ENCODE measurements at places on chromosomes 6 and 20.

DNA sequence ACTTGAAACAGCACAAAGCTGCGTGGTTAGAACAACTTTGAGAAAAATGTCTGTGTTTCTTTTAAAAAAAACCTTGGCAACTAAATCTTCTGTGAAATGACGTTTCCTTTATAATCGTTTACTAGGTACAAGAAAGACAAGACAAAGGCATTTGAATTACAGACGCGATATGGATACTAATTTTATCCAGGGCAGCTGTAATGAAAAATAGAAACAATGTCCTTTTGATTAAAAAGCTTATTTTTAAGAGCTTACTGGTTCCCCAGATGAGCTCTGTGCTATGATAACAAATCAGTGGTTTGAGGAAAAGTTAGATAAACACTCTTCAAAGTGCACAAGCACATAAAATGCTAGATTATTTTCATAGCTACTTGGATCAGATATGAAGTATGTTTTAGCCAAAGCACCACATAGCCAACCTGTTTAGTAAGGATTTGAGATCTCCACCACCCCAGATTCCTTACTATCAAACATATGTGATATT lies 1.6 kb upstream of the SYNCRIP start:
- DNase-seq, result no peak

- DNase-seq, result peak; percentile 73
These were observed 135.1 kb downstream of the ZFP64 start for GRCh38 chr20:52056203-52057062.

DNA sequence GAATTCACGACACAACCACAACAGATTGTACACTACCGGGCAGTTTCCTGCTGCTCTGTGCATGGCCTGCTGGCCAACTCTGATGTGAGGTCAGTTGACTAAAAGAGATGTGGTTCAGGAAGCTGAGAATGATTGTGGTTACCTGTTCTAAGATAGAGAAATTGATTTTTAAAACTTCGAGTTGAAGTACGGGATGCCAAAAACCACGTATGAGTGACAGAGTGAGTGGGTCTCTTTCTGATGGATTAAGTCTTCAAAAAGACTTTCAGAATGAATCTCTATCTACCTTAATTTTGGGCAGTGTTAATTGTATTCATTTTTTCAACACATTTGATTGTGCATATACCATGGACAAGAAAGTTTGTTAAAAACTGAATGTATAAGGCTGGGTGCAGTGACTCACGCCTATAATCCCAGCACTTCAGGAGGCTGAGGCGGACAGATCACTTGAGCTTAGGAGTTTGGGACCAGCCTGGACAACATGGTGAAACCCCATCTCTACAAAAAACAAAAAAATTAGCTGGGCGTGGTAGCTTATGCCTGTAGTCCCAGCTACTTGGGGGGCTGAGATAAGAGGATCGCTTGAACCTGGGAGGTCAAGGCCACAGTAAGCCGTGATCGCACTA lies 121.2 kb downstream of the SGK1 start:
- no peak for DNase-seq

- no peak for DNase-seq
These were observed 24.1 kb downstream of the ZHX3 start for GRCh38 chr20:41293269-41294037.

- DNase-seq, result no peak
These were observed 656.9 kb downstream of the RFPL4B start for GRCh38 chr6:113004054-113004453.

DNA sequence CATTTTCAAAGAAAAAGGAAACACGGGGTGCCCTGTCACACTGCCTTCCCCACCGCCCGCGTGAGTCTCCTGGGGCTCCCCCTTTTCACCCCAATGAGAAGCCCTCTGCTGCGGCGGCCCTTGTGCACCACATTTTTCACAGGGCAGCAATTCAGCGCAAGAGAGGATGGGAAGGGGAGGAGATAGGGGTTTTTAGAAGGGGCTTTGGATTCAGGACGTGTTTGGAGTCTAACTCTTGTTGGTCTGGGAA lies 726 bp upstream of the ARFGEF3 start:
- DNase-seq, result no peak

- DNase-seq, result no peak
These were observed 253.4 kb downstream of the CDH4 start for GRCh38 chr20:61505508-61505907.

DNA sequence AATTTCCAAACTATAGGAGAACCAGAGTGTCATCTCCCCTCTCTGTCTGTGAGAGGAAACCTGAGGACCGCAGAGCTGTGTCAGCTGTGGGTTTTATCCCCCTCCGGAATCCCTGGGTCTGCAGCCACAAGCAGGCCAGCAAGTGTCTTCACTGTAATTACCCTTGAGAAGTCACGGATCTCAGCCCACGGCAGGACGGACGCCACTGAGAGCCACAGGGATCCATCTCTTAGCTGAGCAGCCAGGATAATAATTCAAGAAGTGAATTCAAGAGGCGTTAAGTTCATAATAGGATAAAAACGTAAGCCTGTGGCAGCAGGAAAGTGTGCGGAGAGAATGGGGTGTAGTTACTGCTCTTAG lies 37.0 kb downstream of the DLL1 start:
- no peak for DNase-seq

DNA sequence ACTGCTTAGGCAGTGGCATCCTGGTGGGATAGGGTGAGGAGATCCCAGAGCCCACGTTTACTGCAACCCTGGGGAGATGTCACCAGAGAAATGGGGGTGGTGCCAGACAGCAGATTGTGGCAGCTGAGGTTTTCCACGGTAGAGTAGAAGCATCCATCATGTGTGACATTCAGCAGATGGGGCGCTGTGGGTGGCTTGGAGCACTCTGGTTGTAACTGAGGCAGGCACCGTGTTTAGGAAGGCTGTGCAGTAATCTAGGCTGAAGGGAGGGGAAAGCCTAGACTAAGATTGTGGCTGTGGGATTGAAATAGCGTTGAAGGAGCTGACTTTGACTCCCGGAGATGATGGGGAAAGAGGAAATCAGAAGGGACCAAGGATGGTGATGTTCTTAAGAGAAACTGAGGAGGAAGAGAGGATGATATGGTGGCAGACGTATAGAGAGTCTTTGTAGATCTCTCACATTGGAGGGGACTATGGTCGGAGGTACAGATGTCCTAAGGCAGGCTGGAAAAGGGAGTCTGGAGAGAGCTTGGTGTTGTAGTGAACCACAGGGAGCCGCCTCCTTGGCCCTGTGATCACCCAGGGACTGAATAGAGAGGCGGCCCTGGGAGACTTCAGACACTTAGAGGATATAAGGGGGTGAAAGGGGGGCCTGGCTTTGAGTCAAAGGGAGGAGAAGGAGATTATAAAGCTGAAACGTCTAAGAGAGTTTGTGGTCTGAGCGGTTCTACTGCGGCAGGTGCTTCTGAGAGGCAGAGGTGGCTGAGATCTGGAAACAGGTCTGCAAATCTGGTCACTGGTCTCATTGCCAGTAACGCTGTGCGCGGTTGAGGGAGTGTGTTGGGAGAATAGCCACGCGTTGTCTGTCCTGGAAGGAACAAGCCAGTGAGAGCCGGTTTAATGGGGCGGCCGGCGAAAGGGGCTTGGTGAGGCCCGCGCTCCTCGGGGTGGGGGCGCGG lies 792 bp upstream of the MICA start:
- peak; percentile 31 for DNase-seq

GRCh38 chr6:38495922-38496635 lies 143.7 kb downstream of the BTBD9 start:
- DNase-seq, result no peak

DNA sequence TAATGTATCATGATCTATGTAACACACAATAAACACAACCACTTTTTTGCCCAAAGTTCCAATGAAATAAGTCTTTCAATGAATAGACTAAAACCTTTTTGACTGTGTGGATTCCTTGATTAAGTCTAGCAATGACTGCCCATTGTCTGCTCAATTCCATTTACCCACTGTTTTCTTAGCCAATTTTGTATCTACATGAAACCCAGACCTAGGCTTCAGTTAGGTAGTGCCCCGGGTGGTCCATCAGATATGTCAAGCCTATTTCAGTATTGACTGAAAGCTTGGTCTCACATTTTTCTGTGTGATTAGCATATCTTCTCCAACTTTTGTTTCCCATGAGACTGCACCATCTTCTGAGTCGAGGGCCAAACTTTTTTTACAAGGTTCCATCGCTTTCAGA lies 615.0 kb downstream of the C6orf118 start:
- DNase-seq, result no peak

DNA sequence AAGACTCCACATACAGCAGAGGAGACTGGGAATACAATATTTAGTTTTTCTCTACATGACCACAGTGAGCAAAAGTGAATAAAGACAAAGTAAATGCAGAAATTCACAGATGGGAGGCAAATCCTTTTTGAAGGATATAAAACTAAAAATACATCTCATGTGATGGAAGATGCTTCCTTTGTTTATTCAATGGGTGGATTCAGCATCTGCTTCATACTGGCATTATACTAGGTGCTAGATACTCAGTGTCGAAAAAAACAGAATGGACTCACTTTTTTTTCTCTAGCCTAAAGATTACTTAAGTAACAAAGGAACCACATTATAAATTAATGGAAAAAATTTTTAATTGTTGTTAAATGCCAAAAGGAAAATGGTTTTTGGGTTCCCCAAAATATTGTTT lies 216.2 kb downstream of the TRDN start:
- no peak for DNase-seq

GRCh38 chr20:45489083-45489531 lies 19.6 kb downstream of the WFDC2 start:
- no peak for DNase-seq

GRCh38 chr6:74071214-74071613 lies 375.2 kb downstream of the CD109 start:
- no peak for DNase-seq

- no peak for DNase-seq
These were observed 219.8 kb downstream of the ERMARD start for GRCh38 chr6:169971081-169971861.

DNA sequence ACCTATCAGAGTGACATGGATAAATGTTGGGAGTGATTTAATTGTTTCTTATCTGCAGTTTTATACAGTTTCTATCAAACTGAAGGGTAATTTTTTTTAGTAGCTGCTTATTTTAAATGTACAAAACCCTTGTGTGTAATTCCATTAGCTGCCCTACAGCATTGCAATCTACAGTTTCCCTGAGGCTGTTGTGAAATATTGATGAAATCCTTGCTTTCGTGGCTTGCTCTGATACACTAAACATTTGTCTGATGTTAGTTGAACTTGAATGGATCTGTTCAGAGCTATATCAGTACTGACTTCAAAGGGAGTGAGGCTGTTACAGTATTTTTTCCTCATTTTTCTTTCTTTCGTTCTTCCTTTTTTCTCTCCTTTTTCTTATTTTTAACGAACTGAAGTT lies 255.4 kb downstream of the TSHZ2 start:
- DNase-seq, result no peak

- DNase-seq, result no peak
These were observed 33.1 kb downstream of the HBS1L start for GRCh38 chr6:135021310-135022049.

GRCh38 chr6:88548891-88549505 lies 382.9 kb upstream of the CNR1 start:
- DNase-seq, result no peak

GRCh38 chr6:90066697-90067096 lies 172.4 kb downstream of the GJA10 start:
- no peak for DNase-seq

DNA sequence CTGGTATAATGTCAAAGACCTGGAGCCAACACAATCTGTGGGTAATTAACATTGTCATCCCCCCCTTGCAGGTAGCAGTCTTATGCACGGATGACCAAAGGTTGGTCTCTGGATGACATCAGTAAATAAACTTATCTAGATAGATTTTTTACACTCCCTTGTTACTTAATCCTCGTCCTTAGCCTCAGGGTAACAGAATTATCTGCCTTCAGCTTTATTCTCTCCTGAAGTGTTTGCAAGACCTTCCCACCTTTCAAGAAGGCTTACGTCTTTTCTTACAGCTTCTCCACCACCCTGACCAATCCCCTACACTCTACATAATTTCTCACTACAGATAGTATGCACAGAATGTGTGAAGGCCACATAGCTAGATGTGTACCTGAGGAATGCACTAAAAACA lies 434.8 kb upstream of the HTR1E start:
- no peak for DNase-seq

Measured in AG08396 (cell line).